ENCODE measurements at places on chromosomes 4 and X.

GRCh38 chrX:6432226-6432625, 102.7 kb downstream of the VCX3A start:
- DNase-seq: no peak

- no peak for DNase-seq
These were observed 102.6 kb downstream of the UNC5C start for GRCh38 chr4:95446173-95446572.

- no peak for DNase-seq
These were observed 81.5 kb downstream of the FAM193A start for GRCh38 chr4:2617955-2618354.

DNA sequence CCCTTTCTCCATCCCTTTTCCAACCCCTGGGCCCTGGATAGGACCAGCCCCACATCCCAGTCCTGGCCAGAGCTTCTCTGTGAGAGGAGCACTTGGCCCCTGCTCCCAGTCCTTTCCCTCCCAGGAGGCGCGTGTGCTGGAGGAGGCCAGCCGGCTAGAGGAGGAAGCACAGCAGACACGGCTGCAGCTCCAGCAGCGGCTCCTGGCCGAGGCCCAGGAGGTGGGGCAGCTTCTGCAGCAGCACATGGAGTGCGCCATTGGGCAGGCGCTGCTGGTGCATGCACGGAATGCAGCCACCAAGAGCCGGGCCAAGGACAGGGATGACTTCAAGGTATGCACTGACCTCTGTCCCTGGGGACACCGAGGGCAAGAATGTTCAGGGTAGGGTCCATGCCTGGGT, 87.5 kb downstream of the EVC start:
- no peak for DNase-seq

DNA sequence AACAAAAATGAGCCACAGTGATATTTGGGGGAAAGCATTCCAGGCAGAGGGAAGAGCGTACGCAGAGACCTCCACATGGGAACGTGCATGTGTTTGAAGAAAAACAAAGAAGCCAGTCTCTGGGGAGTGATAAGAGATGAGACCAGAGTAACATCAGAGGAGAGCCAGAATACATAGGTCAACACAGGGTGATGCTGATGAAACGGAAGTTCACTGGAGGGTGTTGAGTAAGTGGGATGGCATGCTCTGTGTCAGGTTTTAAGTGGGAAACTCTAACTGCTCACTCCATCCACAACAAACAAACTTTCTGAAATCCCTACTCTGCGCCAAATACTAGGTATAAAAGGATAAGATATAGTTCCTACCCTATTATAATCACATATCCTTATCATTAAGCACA, 110.0 kb downstream of the ARHGAP6 start:
- DNase-seq: no peak

- DNase-seq: no peak
These were observed 587.6 kb upstream of the DIPK2B start for GRCh38 chrX:45788315-45788714.

DNA sequence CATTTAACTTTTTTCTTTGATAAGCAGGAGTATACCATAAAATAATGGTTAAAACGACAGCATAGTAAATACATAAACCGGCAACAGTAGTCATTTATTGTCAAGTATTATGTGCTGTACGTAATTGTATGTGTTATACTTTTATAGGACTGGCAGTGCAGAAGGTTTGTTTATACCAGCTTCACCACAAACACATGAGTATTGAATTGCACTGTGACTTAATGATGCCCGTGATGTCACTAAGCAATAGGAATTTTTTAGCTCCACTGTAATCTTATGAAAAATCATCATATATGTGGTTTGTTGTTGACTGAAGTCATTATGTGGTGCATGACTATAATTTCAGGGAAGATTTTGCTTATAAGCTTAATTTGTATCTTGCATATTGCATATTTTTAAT, 424.6 kb downstream of the PABPC4L start:
- no peak for DNase-seq

GRCh38 chr4:152073351-152074087, 312.7 kb upstream of the GATB start:
- DNase-seq: no peak
